Left cardiac atrium (tissue), 4 donors: ENCODE measurements at places on chromosomes 3 and 15.

DNA sequence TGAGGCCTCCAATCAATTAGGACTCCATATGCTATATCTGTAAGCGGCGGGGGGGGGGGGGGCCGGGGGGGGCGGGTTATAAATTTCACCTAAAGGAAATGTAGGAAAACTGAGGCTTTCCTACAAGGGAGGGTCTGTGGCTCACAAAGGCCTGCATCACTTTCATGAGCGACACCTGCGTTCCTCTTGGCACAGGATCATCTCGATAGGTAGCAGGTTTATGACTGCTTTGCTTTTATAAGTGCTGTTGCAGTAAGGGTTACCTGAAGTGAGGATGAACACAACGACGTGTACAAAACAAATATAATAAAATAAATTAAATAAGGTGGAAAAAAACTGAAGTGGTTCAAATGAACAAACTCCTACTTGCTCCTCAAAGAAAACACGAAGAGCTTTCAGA lies 194.3 kb downstream of the FOXP1 start:
- no peak for DNase-seq

DNA sequence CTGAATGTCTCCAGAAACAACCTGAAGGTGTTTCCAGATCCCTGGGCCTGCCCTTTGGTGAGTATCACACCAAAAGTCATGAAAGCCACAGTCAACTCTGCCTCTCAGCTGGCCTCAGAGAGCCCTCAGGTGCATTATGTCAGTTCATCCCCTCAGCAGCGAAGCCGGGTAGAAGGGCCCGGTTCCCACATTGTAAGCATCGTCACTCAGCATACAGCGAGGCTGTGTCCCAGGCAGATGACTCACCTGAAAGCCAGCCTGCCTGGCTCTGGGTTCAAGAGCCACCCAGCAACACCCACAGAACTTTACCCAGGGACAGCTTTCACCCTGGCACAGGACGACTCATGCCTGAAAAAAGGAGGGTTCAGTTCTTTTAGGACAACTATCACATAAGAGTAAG lies 91.6 kb downstream of the LRRK1 start:
- no peak for DNase-seq

DNA sequence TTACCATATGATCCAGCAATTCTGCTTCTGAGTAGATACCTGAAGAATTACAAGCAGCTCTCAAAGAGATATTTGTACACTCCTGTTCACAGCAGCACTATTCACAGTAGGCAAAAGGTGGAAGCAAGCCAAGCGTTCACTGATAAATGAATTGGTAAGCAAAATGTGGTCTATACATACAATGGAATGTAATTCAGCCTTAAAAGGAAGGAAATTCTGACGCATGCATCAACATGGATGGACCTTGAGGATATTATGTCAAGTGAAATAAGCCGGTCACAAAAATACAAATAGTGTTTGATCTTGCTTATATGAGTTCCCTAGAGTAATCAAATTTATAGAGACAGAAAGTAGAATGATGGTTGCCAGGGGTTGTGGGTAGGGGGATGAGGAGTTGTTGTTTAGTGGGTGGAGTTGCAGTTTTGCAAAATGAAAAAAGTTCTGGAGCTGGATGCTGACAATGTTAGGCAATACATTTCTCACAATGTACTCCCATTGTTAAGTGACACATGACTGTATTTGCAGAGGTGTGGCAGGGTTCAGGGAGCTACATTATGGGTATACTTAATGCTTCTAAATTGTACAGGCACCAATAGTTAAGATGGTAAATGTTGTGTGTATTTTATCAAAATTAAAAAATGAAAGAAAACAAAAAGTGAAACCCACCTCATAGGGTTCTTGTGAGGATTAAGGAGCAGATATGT lies 26.7 kb downstream of the SLC6A1 start:
- DNase-seq: no peak

DNA sequence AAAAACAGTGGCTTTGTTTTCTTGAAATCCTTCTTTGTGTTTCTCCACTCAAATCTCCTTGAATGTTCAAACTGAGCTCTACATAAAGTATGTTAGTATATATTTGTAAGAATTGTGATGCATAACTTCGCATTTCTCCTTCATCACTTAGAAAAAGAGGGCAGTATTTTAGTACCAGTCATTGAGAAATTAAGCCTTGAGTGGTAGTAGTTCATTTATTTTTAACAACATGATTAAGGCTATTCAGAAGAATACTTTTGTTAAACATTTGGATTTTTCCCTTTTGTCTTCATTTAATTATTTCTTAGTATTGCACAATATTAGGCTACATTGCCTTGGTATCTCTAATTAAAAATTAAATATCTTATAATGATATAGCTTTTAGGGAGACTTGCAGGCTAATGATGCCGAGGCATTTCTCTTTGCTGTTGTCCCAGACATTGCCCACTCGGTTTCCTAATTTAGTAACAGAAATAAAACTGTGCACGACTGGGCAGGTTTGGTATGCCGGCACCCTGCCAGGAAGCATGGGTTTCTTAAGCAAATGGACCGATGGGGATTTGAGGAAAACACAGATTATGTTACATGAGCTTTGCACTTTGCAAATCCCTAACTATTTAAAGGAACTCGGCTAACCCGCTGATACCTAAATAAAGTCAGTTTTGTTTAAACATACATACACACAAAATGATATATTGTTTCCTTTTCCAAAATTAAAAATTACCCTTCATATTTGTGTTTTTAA lies 54.7 kb downstream of the LRRC28 start:
- peak; percentile 68 for DNase-seq
